ENCODE measurements at places on chromosomes 3 and 15.

GRCh38 chr15:67869701-67870100 lies 29.9 kb upstream of the RNU6-1 start:
- DNase-seq, result no peak

- no peak for DNase-seq
Measured at GRCh38 chr15:75891895-75892294, 11.8 kb upstream of the FBXO22 start.

- DNase-seq, result no peak
Measured at GRCh38 chr3:9180764-9181117, 68.7 kb downstream of the SRGAP3 start.

- no peak for DNase-seq
Measured at GRCh38 chr3:136141291-136141785, 54.8 kb downstream of the MSL2 start.

GRCh38 chr3:149310796-149311534 lies 22.5 kb downstream of the TM4SF18 start:
- DNase-seq, result no peak
